ENCODE measurements at places on chromosomes 1 and 21.

DNA sequence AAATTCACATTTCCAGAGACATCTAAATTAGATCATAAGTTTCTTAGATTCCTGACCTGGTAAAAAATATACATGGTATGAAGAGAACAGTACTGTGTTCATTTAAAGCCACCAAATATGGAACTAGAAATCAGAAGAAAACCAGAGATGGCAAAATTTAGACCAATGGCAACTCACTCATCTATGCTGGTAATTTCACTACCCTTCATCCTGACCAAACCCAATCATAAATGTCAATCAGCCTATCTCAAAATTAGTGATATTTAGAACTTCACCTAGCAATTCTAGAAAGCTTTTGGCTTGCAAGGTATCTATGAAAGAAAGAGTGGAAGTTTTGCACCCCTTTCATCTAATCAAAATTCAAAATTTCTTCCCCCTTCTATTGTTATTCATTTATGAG, 107.7 kb downstream of the NIBAN1 start:
- no peak for DNase-seq

DNA sequence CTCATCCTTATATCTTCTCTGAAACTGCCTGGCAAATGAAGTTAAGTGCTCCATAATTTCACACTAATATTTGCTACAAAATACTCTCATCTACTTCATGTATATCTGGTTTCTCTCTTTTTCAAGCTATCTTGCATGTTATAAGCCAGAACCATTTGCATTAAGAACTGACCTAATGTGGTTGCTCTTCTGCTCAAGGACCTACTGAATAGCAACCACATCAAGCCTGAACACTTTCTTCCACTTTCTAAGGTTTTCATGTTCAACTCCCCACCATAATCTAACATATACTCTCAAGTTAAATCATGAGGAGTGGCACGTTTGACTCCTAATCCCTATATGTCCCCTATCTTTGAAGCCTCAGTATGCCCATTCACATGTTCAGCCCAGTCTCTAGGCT, 27.2 kb downstream of the RGS1 start:
- DNase-seq = no peak

DNA sequence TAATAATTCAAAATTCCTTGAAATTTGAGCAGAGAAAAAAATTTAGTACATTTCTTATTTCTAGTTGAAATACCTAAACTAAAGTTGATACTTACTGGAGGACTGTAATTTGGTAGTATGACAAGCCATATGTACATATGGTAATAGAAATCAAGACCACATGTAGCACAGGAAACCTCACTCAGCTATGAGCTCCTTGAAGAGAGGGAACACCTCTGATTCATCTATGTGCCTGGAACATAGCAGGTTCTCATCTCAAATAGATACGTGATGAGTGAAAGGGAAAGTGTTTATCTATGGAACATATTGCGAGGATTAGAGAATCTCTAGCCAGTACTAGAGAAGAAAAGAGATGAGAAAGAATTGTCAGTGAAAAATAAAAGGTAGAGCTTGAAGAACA, 47.9 kb upstream of the GNG4 start:
- DNase-seq = no peak

DNA sequence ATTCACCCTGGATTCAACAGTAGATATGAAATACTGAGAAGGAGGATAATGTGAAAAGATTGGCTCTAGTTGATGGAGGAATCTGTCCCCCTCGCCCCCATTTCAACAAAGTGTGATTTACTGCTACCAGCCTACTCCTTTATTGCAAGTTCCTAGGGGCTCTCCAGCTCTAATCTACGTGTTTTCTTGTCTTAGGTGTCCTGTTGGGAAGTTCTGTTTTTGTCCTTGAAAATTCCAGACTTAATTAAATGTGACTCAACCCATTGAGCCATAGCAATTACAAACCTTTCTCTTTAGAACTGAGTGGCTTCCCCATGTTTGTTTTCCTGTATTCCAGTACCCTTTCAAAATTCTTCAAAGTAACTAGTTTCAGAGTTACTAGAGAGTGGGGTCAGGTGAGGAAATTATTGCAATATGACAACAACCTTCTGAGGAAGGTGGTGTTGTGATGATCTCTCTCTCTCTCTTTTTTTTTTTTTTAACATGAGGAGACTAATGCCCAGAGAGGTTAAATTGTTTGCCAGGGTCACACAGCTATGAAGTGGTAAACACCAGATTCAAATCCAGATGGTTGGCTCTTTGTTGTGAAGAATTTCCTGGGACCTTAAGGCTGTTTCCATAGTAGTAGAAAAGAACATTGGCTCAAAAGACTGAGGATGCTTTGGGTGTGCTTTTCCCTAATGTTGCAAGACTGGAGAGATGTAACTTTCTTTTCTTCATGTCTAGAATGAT, 3.5 kb downstream of the RGL1 start:
- DNase-seq = no peak

GRCh38 chr1:51265618-51266017, 29.5 kb downstream of the RNF11 start:
- no peak for DNase-seq

- no peak for DNase-seq
Measured at GRCh38 chr1:224378855-224379631, 22.4 kb downstream of the CNIH4 start.

GRCh38 chr1:228776449-228776848, 41.2 kb downstream of the RHOU start:
- no peak for DNase-seq

- no peak for DNase-seq
Measured at GRCh38 chr1:241235256-241235897, 121.6 kb downstream of the RGS7 start.

DNA sequence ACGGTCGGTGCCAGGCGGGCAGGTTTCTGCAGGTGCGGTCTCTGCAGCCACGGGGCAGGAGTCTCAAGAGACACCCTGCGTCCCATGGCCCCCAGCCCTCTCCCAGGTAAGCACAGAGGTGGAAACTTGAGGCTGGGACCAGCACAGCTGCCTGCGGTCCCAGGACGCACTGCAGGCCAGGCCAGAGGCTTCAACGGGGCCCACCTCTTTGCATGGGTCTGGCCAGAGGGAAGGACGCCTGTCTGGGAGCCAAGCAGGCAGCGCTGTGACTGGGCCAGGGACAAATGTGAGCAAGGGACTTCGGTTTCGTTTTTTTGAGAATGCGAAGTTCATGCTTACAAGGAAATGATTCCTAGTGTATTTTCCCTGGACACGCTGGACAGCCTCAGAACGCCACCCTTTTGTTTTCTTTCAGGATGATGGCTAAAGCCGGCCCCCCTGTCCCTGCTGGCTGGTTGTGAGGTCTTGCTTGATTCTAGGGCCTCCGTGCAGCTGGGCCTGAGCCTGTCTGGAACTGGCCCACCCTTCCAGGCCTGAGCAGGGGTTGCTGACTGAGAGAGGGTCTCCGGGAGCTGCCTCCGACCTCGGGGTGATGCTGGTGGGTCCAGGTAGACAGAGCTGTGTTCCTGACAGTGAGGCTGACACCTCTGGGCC, 38.3 kb downstream of the MORN1 start:
- DNase-seq = no peak

GRCh38 chr21:45073301-45074047, 906 bp upstream of the ADARB1 start:
- DNase-seq = peak; percentile 24

DNA sequence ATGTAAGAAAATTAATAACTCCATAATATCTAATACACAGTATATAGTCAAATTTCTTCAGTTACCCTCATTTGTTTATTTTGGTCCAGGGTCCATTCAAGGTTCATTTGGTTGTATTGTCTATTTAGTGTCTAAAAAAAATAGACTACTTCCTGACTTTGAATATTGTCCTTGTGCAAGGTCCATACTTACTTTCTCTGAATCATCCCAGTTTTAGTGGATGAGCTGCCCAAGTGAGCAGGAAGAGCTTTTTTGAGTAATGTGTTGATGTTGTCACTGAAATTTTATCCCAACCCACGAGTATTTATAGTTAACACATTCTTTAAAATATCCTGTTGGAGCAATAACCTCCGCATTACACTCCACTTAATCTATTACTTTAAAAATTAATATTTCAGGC, 45.6 kb upstream of the FASLG start:
- no peak for DNase-seq

GRCh38 chr21:17050646-17051045, 462.2 kb upstream of the CXADR start:
- no peak for DNase-seq

DNA sequence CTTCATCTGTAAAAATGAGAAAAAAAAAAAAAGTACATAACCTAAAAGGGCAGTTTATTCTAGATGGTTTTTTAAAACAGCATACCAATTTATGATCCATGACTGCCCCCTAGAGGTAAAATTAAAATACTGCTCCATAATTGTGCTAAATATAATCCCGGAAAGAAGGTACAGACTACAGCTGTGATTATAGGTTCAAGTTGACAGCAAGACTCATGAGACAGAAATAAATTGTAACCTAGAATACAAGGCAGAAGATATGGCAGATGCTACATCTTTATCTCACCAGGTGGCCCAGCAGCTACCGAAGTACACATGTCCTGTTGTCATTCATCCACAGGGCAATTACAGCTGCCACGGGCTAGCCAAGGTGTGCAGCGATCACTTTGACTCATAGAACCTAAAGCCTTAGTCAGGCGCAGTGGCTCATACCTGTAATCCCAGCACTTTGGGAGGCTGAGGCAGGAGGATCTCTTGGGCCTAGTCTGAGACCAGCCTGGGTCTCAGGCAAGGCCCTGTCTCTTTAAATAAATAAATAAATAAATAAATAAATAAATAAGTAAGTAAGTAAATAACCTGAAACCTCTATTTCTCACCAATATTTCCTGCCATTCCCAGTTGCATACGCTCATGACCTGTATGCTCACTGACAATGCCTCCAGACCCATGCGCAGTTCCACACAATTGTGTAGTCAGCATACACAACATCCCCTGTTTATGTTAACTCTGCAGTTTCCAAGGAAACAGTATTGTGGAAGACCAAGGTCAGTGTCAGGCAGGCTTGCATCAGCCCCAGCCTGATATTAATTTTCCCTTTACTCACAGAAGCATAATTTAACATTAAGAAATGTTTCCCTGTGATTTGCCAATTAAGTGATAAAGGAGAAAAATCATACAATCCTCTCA, 18.3 kb upstream of the PPIE start:
- no peak for DNase-seq

DNA sequence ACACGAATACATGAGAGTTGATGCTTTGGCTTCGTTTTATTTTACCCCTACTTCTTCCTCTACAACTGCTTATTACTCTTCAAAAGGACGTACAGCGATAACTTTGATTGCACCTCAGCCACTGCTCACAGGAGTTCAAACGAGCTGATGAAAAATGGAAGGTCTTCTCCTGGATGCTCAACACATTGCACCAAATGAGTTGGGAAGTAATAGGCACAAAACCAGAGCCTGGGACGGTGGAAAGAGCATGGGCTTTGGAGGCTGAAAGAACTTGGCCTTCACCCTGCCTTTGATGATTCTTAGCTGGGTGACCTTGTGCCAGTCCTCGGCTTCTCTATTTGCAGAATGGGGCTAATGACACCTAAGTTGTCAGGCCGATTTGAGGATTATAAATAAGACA, 4.8 kb downstream of the CD53 start:
- DNase-seq = no peak

GRCh38 chr1:97209381-97209957, 487.9 kb downstream of the PTBP2 start:
- no peak for DNase-seq

DNA sequence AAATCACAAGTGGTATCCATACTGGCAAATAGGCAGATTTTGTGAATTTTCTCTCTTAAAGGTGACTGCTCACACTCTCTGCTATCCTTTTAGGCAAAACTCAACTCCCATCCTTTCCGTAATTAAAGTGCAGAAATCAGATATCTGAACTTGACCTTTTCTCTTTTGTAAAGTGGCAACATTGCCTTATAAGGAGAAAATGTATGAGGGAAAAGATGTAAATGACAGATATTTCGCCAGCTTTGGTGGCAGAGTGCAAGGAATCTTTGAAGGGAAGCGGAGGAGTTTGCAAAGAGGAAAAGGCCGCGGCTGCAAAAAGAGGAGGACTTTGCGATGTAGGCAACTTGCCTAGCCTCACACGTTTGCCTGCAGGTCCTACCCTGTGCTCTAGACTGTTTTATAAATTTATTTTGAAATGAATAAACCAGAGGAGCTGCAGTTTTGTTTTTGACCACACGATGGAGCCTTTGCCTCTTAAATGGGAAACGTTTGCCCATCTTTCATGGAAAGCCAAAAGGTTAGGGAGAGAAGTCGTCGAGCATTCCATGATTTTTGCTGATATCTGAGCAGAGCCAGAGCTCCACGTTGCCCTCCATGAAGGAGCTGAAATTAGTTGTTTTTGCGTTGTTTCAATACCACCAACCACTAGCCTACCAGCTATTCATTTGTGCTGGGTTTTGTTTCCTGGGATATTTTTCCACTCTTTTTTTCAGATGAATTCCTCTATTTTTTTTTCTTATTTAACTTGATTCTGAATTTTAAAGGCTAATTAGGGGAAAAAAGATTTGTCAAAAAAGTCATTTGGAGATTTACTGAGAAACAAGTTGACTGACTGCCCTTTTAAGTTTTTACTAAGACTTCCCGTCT, 242.3 kb downstream of the LMX1A start:
- DNase-seq = peak; percentile 24

- peak; percentile 82 for DNase-seq
Measured at GRCh38 chr1:206583707-206584648, 28.3 kb downstream of the EIF2D start.

GRCh38 chr1:181630838-181631237, 147.5 kb downstream of the CACNA1E start:
- no peak for DNase-seq

GRCh38 chr1:227260433-227260832, 57.9 kb downstream of the CDC42BPA start:
- DNase-seq = no peak

DNA sequence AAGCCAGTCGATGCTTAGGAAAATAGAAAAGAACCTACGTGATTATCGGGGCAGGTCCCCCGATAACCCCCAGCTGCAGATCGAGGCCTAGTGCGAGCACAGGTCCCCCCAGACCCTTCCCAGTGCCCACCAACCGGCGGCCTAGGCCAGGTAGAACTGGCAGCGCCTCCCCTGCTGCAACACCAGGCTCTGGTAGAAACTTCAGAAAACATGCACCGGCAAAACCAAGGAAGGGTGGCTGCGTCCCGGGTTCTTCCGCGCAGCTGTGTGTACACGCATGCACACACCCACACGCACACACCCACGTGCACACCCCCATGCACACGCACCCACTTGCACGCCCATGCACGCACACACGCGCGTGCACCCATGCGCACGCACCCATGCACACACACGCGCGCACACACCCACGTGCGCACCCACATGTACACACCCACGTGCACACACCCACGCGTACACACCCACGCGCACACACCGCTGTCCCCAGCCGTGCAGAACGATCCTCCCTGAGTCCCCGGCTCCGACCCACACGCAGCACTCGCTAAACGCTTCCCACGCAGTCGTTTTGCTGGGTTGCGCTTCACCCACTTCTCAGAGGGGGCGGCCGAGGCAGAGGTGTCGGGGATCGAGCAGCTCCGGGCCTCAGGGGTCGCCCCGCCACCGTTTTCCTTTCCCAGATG, 5.2 kb downstream of the TSPEAR start:
- DNase-seq = no peak
